ENCODE measurements at places on chromosomes 7 and 10. TPM values are rescaled to one million over a fixed set of nuclear protein-coding genes. Genes with fewer than 3 reads are reported as not detected.
A peak's percentile ranks its signal among the peaks of the same experiment; 100 is the strongest.

DNA sequence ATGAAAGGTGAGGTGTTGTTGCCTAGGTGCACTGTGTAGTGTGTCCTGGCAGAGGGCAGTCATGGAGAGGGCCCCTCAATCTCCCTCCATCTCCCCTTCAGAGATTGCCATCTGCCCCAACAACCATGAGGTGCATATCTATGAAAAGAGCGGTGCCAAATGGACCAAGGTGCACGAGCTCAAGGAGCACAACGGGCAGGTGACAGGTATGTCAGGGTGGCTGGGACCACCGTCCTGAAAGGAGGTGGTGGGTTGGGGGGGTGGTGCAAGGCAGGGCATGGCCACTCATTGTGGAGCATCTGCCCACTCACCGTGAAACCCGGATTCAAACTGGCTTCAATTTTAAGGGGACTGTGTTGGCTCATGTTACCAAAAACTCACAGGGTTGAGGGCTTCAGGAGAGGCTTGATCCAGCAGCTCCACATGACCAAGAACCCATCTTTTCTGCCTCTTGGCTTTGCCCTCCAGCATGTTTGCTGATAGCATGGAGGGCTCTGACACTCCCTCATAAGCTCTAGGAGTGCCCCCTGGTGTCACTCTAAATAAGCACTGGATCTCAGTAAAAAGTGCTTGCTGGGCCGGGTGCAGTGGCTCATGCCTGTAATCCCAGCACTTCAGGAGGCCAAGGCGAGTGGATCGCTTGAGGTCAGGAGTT is 12.2 kb downstream of the ARPC1B start:
- DNase-seq: peak; percentile 66

GRCh38 chr10:11793762-11794479 is 29.2 kb upstream of the PROSER2 start:
- DNase-seq: peak; percentile 96

TMEM184A gene
- total RNA-seq: 1.5 TPM

DNA sequence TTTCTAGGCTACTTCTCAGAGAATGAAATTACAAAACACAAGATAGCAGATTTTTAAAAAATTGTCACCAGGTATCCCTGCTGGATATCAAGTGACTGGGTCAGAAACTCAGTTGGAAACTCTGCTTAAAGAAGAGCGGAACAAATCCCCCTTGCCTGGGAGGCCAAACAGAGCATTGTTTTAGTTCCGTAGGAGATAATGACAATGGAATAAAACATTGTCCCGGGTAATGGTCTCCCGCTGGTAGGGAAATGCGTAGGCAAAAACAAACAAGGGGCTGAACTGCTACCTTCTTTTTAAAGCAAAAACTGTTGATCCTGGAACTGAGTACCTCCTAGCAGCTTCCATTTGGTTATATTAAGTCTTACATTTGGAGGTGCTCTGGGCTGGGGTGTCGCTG is 21.3 kb upstream of the VAX1 start:
- DNase-seq: no peak

- no peak for DNase-seq
Measured at GRCh38 chr7:32266932-32267475, 196.8 kb upstream of the PDE1C start.

DNA sequence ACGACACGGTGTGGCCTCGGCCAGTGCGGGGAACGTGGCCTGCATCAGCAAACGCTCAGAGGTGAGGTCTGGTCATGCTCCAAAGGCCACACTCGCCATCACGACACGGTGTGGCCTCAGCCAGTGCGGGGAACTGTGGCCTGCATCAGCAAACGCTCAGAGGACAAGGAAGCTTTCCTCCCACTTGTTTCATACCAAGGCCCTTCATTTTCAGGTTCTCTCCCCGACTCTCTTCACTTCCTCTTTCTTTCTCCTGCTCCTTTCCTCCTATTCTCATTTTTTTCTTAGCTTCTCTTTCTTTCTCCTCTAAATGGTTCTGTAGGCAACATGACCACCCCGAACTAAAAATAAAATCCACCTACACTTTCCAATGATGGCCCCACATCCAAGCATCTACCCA is 384.4 kb upstream of the SHH start:
- no peak for DNase-seq

DNA sequence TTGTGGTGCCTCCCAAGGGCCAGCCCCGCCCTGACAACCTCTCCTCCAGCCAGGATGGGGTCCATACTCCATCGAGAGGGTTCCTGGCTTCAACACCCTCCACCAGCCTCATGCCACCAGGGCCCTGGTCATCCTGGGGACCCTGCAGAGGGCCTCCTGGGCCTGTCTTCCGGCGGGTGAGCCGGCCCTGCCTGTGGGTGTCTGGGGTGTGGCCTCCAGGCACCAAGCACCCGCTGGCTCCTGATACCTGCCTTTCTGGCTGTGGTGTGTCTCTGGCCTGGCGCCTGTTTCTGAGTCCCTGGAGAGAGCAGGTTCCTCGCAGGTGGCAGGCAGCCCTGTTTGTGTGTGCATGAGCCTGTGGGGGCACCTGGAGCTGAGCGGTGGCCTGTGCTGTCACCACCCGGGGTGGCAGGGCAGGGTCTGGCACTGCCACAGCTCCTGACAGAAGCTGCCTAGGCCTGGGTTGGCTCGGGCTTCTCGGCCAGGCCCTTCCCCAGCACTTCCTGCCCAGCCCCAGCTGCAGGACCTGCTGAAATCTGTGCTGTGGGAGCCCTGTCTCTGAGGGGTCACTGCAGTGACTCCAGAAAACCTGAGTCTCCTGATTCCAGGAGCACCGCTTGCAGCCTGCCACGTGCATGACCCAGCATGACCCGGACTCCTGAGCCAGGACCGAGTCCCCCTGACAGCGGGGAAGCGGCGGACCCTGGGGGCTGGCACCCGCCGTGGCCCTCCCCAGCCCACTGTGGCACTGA is 18.4 kb downstream of the ADAM8 start:
- peak; percentile 26 for DNase-seq

DNA sequence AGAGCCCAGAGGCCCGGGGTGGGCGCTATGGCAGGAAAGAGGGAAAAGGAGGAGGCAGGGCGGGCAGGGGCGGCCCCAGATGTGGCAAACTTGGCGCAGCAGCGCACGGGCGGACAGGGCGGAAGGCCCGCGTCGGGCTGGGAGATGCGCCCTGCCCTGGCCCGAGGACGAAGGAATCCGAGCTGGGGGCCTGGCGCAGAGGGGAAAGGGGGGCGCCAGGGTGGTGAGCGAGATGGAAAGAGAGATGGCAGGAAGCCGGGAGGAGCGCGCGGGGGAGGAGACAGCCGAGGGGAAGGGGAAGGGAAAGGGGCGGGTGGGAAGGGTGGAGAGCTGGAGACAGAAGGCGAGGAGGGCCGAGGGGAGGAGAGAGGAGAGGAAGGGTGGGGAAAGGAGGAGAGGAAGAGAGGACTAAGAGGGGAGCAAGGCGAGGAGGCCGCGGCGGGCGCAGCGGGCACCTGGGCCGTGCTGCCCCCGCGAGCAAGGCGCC is at the start of gene MARVELD1:
TSS of gene MARVELD1 (plus strand) at position 392 of the 487 bp plus-strand sequence. CDS start 147 bp downstream, outside the sequence.
- DNase-seq: peak; percentile 74

GRID1 gene
- 5.4 TPM for total RNA-seq

DNA sequence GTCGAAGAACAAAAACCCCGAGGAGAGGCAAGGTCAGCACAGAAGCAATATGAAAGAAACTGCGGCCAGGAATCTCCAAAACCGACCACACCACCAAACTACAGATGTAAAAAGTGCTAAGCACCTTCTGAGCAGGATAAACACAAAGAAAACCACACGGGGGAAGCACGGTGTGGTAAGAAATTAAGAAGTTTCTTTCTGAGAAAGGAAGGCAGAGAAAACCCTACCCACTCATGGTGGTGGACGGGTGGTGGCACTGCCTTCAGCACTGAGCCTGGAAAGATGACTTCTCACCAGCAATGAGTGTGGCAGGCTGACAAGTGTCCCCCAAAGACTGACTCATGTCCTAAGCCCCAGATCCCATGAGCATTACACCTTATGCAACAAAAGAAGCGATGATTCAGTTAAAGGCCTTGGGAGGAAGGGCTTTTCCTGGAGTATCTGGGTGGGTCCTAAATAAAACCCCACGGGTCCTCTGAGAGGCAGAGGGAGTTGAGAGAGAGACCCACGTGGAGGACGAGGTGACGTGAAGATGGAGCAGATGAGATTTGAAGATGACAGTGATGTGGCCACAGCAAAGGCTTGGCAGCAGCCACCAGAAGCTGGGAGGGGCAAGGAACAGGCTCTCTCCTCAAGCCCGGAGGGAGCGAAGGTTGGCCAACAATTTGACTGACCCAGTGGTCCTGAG is 124.9 kb downstream of the DLG5 start:
- peak; percentile 78 for DNase-seq

MARCHF5 gene
- total RNA-seq: 9.8 TPM

DNA sequence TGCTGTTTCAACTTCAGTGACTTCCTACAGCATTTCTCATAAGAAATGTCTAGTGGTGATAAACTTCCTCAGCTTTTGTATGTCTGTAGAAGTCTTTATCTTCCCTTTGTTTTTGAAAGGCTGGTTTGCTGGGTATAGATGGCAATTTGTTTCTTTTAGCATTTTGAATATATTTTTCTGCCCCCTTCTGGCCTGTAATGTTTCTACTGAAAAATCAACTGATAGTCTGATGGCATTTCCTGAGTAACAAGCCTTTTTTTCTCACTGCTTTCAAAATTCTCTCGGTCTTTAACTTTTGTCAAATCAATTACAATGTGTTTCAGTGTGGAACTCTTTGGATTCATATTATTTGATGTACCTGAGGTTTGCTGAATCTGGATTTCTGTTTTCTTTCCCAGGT is 487.1 kb downstream of the ATRNL1 start:
- DNase-seq: no peak

PKD1L1 gene
- total RNA-seq: 0.55 TPM

PDK4 gene
- not detected for total RNA-seq

SHTN1 gene
- 3.9 TPM for total RNA-seq

GSTO2 gene
- 1.7 TPM for total RNA-seq

TNRC18 gene
- 36.2 TPM for total RNA-seq

GRCh38 chr10:128850647-128851046 is 616.4 kb upstream of the MGMT start:
- no peak for DNase-seq

- no peak for DNase-seq
Measured at GRCh38 chr10:117568334-117568733, 25.8 kb downstream of the EMX2 start.

GRCh38 chr7:111877931-111878330 is 315.6 kb upstream of the IMMP2L start:
- DNase-seq: no peak

GRCh38 chr7:104206841-104207240 is 972 bp downstream of the ORC5 start:
- no peak for DNase-seq

HIP1 gene
- 3.3 TPM for total RNA-seq

- DNase-seq: peak; percentile 63
Measured at GRCh38 chr10:55283031-55283430, 482.0 kb upstream of the PCDH15 start.

DNA sequence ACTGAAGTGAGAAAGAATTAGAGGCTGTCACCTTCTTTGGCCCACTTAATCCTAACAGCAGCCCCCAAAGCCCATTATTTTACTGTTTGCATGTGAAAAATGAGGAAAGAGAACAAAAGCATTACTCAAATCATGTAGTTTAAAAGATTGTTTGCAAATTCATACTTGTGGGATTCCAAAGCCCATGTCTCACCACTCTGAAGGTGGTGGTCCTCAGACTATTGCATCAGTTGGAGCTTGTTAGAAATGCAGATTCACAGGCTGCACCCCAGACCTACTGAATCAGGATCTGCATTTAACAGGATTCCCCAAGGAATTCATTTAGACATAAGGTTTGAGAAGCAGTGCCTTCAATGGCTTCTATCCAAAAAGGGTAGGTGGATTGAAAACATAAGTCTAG is 93.7 kb upstream of the PDE1C start:
- no peak for DNase-seq

XRCC2 gene
- 10.5 TPM for total RNA-seq

DNA sequence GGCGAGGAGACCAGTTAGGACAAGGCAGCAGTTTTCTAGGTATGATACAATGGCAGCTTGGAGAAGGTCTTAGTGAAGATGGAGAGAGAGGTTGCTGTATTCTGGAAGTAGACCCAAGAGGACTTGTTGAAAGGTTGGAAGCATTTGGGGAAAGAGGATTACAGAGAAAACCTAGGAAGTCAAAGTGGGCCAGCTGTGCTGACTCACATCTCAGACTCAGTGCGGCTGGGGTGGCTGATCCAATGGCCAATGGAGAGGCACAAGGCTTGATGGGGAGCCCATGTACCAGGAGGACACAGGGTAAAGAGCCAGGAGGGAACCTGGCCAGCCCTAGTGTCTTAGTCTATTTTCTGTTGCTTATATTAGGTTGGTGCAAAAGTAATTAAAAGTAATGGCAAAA is 194.5 kb upstream of the GALNT17 start:
- no peak for DNase-seq

GPR15LG gene
- not detected for total RNA-seq

LOXL4 gene
- total RNA-seq: not detected

DNA sequence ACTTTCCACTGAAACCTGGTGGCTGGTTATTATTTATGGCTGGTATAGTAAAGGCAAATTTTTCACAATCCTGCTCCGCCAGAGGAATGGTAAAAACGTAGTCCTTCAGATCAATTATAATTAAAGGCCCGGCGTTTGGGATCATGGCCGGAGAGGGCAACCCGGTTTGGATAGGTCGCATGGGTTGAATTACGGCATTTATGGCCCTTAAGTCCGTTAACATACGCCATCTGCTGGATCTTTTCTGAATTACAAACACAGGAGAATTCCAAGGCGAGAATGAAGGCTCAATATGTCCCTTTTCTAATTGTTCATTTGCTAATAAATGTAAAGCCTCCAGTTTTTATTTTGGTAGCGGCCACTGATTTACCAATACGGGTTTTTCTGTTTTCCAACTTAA is 11.3 kb upstream of the TAS2R3 start:
- DNase-seq: no peak

- DNase-seq: no peak
Measured at GRCh38 chr10:72012796-72013195, 48.6 kb downstream of the CHST3 start.

ZNF853 gene
- total RNA-seq: 0.88 TPM

LLCFC1 gene
- total RNA-seq: not detected

GRCh38 chr7:45237788-45238461 is 80.3 kb downstream of the RAMP3 start:
- no peak for DNase-seq

CRHR2 gene
- not detected for total RNA-seq

- no peak for DNase-seq
Measured at GRCh38 chr7:1439373-1440363, 19.6 kb downstream of the MICALL2 start.

DNA sequence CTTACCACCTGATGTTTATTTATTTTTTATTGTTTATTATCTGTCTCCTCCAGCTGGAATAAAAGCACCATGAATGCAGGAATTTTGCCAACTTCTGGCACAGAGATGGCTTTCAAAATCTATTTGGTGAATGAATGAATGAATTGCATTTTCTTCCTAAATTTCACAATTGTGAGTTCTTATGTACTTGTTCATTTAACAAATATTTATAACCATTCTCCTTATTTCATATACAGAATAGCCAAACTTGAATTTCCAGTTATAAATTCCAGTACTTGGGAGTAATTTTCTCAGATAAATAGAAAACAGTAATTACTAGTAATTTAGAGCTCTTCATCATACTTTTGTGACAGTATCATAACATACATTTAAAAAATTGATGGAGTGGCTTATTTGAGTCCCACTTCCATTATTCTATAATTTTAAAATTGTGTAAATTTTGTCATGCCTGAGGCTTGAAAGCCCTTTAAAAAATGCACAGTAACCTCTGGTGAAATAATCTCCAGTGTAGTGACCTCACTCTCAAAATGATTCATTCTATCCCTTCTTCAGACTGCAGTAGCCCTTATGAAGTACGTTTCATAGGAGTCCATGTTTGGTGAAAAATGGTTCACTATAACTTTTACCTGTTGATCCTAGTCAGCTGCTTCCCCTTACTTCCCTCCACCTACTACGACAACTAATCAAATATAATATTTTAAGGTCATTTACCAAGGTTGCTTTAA is 40.0 kb upstream of the SRI start:
- DNase-seq: no peak

GRCh38 chr7:75971961-75972763 is 22.2 kb downstream of the TMEM120A start:
- no peak for DNase-seq
